ENCODE measurements at places on chromosomes 16 and 17.

DNA sequence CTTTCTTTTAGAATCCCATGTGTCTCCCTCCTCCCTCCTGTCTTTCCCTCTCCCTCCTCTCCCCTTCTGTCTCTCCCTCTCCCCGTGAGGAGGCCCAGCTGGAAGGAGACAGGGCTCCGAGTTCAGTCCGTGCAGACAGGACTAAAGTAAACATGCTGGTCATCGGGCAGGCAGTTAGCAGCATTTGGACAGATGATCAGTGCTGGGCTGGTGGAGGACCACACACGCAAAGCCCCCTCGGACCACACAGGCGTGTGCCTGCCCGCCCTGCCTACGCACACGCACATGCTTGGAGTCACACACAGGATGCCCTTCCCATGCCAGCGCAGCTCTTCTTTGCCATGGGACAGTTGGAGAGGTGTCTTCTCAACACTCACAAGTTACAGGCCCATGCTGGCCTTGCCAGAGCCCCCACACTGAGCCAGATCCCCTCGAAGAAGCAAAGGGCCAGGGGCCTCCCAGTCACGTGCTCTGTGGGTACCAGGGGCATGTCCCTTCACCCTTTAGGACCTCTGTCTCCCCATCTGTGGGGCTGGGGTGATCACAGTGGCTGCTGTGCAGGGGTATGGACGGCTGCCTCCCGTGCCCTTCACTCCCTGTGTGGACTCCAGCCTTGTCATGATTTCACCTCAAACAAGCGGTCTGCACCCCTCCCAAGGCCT is 215.7 kb upstream of the FOXF1 start:
- no peak for DNase-seq

GRCh38 chr17:34249478-34249877 is 5.6 kb upstream of the CCL2 start:
- no peak for DNase-seq

- DNase-seq, result peak; percentile 65
Observed at GRCh38 chr16:84084570-84085270, 32.0 kb downstream of the MBTPS1 start.

DNA sequence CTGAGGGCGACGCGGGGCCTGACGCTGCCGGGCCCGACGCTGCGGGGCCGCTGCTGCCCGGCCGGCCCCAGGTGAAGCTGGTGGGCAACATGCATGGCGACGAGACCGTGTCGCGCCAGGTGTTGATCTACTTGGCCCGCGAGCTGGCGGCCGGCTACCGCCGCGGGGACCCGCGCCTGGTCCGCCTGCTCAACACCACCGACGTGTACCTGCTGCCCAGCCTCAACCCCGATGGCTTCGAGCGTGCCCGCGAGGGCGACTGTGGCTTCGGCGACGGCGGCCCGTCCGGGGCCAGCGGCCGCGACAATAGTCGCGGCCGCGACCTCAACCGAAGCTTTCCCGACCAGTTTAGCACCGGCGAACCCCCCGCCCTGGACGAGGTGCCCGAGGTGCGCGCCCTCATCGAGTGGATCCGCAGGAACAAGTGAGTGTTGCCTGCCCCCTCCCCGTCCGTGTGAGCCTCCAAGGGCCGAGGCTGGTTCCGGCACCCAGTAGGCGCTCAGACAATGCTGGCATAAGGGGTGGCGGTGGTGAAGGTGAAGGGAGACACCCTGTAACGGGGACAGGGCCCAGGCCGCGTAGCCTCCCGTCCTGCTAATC is 676 bp downstream of the CPD start:
- peak; percentile 18 for DNase-seq

- no peak for DNase-seq
Observed at GRCh38 chr16:12535535-12536411, 267.9 kb downstream of the CPPED1 start.

- no peak for DNase-seq
Observed at GRCh38 chr17:41534899-41535546, 6.9 kb upstream of the KRT19 start.

DNA sequence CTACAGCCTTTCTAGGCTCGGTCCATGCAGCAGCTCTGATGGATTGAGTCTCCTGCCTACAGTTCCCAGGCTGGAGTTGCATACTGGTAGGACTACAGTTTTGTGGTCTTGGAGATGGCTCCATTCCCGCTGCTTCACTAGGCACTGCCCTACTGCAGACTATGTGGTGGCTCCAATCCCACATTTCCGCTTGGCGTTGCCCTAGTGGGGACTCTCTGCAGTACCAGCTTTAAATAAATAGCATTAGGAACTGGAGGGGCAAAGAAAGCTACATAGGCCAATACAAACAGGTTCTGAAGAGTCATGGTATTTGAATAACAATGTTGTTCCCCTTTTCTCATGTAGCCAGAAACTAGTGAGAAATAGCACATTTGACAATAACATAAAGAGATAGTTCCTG is 5.4 kb upstream of the GOSR2 start:
- no peak for DNase-seq

- DNase-seq, result no peak
Observed at GRCh38 chr17:66713533-66714042, 121.3 kb upstream of the CACNG5 start.

- no peak for DNase-seq
Observed at GRCh38 chr17:79806446-79806760, 9.5 kb upstream of the CBX8 start.

DNA sequence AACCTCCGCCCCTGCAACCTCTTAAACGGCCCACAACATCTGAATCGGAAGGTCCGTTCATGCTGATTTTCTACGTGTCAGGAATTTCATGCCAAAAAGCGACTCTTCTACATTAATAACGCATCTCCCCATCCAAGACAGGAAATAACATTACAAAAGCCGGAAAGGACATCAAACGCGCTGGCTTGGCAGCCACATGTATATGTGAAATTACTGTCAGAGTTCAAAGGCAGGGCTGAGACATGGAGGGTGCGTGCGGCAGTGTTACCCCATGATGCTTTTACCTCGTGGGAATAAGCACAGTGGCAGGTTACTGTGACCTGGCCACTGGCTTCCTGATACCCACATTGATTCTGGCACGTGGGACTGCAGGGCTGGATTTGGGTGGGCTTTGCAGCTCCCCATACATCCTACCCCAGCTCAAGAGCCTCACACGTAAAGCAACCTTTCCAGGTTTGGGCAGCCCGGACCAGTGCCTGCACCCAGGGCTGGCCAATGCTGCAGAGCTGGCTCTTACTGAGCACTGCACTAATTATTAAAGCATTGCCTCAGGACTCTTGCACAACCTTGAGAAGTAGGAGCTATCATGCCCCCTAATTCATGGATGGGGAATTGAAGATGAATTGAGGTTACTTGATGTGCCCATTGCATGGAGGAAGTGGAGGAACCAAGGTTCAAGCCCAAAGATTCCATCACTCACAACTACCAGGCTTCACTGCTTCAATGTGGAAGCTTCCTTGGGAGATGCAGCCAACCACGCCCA is 120.6 kb upstream of the FOXF1 start:
- DNase-seq, result no peak

DNA sequence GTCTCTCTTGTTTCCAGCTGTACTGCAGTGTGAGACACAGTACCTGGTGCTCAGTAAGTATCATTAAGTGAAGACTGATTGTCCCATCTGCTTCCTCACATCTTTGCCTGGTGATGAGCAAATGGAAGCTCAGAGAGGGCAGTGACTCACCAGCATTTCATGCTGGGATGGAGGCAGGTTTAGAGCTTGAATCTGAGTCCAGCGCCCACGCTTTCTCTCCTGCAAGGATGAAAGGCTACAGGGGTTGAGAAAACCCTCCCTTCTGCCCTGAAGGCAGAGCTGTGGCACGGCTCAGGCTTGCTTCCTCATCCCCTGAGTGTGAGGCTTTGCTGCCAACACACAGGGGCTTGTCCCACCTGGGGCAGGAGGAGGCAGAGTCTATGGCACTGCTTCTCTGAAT is 1.5 kb upstream of the RNF112 start:
- no peak for DNase-seq

- DNase-seq, result no peak
Observed at GRCh38 chr16:85447693-85448313, 165.3 kb upstream of the GSE1 start.

- no peak for DNase-seq
Observed at GRCh38 chr16:55297062-55297909, 26.7 kb upstream of the IRX6 start.

Measured in hematopoietic multipotent progenitor cell (in vitro differentiated cells).